ENCODE measurements at places on chromosomes 2 and 18.

- peak; percentile 81 for DNase-seq
Measured at GRCh38 chr2:27754138-27754588, 17.4 kb upstream of the MRPL33 start.

- DNase-seq: no peak
Measured at GRCh38 chr2:133413863-133414262, 154.4 kb downstream of the NCKAP5 start.

DNA sequence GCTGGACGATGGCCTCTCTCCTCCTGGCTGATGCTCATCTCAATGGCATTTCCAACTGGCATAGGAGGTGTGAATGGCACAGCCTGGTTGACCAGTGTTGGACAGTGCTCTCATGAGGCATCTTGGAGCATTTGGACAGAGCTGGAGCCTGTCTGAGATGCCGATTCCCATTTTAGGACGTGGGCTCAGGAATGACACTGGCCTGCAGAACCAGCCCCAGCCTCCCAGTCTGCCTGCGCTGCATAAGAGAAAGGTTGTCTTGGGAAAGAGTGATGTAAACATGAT is 118.2 kb upstream of the COPS8 start:
- DNase-seq: no peak

- no peak for DNase-seq
Measured at GRCh38 chr2:65072181-65072970, 16.2 kb downstream of the CEP68 start.

GRCh38 chr18:68447286-68447685 is 267.6 kb downstream of the TMX3 start:
- peak; percentile 59 for DNase-seq

- DNase-seq: no peak
Measured at GRCh38 chr2:120631236-120631635, 104.4 kb upstream of the GLI2 start.

- DNase-seq: no peak
Measured at GRCh38 chr18:26875040-26875654, 9.6 kb upstream of the AQP4 start.

DNA sequence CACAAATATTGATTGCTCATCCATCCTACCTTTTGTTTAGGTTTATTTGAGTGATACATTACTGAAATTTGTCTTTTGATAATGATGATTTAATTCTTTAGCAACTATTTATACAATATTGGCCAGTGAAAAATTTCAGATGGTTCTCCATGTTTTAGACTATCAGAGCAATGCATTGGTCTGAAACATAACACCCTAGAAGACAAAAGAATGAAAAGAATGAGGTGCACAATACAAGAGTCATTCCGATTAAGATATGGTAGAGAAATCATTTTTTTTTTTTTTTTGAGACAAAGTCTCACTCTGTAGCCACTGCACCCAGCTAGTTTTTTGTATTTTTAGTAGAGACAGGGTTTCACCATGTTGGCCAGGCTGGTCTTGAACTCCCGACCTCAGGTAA is 197.4 kb upstream of the FAM98A start:
- DNase-seq: peak; percentile 12

- no peak for DNase-seq
Measured at GRCh38 chr2:224956706-224957105, 85.6 kb downstream of the DOCK10 start.

GRCh38 chr2:156800065-156800653 is 364.0 kb downstream of the GPD2 start:
- DNase-seq: no peak

DNA sequence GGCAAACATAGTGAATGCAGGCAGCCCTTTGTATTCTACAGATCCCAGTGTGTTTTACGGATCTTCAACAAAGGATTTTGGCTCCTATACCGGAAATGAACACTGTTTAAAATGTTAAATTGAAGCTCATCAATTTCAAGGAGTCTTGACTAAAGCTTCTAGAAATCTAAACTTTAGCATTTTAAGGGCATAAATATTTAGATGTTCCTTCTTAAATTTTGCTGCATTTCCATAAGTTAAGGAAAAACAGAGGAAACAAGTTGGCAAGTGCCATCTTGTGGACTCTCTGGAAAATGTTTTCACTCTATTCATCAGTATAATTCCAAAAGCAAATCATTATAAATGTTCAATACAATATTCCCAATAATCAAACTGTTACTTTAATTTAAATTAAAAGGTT is 19.6 kb downstream of the CHN1 start:
- DNase-seq: peak; percentile 51

GRCh38 chr2:240482141-240482540 is 46.7 kb downstream of the GPC1 start:
- no peak for DNase-seq

DNA sequence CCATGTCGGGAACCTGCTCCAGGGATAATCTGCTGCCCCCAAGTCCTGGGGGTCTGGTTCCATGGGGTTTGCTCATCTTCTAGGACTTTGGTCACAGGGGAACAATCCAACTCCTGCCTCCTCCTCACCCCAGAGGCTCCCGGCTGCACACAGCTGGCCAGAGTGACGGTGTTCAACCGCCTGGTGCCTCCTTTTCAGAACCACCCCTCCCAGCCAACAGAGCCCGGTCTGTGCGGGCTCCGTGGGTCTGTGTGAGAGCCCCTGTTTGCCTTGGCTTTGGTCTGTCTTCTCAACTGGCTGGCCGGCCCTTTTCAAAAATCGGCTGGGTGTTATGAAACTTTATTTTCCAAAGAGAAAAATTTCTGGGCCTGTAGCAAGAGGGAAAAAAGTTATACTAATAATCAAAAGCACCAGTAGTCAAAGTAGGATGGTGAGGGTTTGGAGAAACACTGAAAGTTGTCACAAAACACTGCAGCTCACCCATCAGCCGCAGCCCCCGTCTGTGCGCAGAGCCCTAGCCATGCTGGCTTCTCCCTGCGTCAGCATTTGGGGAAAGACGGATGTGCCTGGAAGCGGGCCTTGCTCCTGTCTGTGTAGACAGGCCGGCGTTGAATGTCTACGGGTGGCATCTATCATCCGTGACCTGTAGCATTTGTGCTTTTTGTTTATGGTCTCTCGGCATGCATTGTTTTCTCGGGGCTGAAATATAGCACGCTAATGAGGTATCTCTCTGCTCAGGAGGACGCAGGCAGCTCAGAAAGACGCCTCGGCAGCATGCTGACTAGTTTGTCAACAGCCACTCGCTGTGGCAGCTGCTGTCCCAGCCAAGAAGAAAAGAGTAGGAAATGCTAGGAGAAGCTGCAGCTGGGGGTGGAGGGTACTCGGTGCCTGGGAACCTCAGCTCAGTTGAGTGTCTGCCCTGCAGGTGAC is 138.6 kb downstream of the GLI2 start:
- no peak for DNase-seq
